ENCODE measurements at places on chromosomes 2 and 18.

DNA sequence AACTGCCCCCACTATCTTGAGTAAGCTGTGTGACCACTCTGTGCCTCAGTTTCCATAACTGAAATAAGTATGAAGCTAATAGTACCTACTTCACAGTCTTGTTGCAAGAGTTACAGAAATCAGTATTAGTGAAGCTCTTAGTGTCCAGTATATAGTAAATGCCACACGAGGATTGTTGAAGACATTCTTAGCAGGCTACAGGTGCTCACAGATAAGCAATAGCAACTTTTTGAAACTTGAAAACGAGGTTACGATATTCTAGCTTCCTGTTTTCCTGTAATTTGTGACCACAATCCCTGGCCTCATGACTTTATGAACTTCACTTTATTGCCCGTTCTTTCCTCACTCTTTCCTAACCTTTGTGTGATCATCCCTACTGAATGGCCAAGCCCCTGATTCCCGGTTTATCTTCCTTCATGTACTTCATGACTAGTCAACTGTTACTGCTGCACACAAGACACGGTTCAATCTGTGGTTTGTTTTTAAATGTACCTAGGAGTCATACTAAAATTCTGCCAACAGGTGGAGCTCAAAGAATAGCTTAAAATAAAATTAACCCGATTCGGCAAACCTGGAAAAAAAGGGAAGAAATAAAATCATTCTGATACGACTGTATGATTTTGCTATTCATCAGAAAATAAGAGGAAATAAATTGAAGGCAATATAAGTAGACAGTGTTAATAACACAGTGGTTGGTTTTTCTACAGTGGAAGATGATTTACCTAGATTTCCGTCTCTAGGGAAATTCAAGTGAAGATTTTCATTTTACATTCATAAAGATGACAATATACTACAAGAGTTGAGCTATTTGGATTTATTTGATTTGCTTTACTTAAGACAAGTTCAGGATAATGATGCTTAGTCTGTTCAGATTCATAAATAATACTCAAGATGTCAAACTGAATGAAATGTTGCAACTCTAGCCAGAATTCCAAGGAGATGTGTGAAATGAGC is 38.1 kb upstream of the STAT1 start:
- no peak for DNase-seq

- DNase-seq: no peak
Measured at GRCh38 chr18:68220458-68220857, 494.4 kb downstream of the TMX3 start.

DNA sequence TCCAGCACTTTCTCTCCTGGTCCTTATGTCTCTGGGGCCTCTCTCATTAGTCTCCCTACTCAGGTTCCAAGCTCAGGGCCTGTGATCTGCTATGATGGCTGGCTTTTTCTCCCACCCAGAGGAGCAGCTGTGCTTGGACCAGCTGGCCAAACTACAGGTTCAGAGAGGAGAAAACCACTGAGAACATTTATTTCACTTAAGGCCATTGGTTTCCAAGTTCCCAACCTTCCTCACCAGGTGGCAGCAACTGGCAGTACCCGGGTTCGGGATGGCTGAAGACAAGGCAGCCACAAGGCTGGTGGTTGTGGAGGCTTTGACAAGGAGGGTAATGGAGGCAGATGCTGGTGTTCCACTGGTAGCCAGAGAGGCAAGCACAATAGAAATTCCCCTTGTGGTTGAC is 29.9 kb upstream of the SELENOI start:
- no peak for DNase-seq

- DNase-seq: no peak
Measured at GRCh38 chr2:217471319-217471718, 531.5 kb downstream of the TNS1 start.

DNA sequence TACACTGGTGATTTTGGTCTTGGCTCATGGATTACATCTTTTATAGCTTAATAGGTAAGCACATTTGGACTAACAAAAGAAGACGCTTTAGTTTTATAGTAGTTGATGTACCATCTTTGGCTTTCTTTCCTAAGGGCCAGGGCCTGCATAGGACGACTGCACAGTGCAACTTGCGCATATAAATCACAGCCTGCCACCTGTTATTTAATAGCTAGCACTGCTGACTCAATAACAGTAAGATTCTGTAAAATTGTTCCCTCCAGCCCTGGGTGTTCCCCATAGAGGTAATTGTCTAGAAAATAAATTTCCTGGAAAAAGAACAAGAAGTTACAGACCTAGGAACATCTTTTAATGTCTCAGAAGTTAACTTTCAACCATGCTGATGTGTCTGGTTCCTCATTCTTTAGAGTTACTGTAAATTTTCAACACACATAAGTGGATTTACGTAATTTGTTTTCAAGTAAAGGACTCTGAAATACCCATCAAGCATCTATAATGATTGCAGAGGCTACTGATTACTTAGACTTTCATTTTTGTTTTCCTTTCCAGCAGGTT is 594.2 kb upstream of the NXPH2 start:
- DNase-seq: no peak

GRCh38 chr2:37104178-37104577 is 19.9 kb downstream of the GPATCH11 start:
- DNase-seq: no peak

All from activated CD4-positive, CD25-positive, alpha-beta regulatory T cell treated with anti-CD3 and anti-CD28 coated beads, Interleukin-2, amount 50 U/mL, for 16 hours (primary cell).